ENCODE measurements at places on chromosomes 5 and 9.

- ATAC-seq: peak; percentile 87
Measured at GRCh38 chr9:114551750-114552685, 35.6 kb upstream of the ATP6V1G1 start.

- ATAC-seq: no peak
Measured at GRCh38 chr5:34038390-34038789, 4.6 kb downstream of the C1QTNF3 start.

GRCh38 chr9:95848764-95849163 is 26.7 kb upstream of the ERCC6L2 start:
- ATAC-seq: no peak

- no peak for ATAC-seq
Measured at GRCh38 chr9:96047741-96048103, 172.2 kb downstream of the ERCC6L2 start.

DNA sequence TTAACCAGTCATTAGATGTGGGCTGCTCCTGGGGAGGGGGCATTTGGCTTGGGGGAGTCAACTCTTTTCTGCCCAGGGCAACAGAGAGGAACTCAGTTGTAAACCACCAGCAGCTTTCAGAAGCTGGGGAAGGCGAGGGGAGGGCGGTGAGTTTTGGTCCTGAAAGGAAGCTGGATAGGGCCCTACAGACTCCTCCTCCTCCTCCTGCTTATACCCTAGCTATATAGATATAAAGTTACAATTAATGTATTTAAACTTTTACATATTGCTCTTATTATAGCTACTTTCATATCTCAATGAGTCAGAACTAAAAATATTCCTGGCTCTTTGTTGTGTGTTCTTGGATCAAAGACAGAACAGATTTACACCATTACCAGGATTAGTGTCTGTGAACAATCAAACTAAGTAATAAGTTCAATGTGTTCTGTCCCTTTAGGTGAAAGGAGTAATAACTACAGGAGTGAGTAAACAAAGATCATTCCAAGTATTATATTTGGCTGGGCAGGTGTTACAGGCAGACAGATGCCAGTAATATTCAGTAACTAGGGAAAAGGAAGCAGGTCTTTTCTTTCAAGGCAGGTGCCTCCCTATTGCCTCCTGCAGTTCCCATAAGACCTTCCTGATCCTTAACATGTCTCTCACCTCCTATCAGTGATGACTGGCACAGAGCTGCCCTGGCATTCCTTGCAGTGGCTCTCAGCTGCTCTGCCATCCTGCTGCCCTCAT is 20.5 kb upstream of the VPS13A start:
- no peak for ATAC-seq

DNA sequence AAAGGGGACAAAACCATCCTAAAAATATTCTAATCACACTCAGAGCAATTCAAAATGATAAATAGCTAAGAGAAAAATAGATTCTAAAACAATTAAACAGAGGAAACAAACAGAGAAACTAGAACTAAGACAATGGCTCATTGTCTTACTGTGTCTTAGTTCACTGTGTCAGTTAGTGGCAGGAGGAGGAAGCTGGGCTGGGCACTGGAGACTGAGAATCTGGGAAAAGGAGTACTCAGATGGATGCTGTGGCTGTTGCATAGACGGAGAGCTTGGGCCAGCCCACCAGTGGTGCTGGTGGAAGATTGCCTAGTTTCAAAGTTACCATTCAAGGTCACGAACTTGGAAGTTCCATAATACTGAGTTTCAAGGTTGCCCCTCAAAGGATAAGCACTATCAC is 94.7 kb upstream of the IFNK start:
- no peak for ATAC-seq

GRCh38 chr5:138632900-138633489 is 57.8 kb upstream of the HSPA9 start:
- peak; percentile 61 for ATAC-seq

- peak; percentile 56 for ATAC-seq
Measured at GRCh38 chr9:96567203-96567700, 52.4 kb downstream of the CDC14B start.

DNA sequence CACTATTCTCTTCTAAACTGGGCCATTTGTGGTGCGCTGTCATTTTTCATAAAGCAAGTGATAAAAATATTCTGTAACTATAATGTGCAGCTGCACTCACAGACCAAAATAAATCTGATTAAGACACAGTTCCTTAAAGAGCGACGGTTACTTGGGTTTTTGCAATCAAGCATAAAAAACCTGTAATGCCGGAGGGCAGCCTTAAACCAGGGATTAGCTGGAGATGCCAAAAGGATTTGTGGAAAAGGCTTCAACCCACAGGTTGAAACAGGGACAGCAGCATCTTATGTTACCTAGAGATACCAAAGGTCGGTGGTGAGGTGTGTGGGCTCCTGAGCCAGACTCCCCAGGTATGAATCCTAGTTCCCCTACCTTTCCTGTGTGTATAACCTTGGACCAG is 49.3 kb downstream of the CTNND2 start:
- ATAC-seq: no peak

GRCh38 chr5:141832131-141832530 is 46.1 kb downstream of the PCDH1 start:
- no peak for ATAC-seq

- no peak for ATAC-seq
Measured at GRCh38 chr5:160742446-160742845, 109.6 kb downstream of the ATP10B start.

DNA sequence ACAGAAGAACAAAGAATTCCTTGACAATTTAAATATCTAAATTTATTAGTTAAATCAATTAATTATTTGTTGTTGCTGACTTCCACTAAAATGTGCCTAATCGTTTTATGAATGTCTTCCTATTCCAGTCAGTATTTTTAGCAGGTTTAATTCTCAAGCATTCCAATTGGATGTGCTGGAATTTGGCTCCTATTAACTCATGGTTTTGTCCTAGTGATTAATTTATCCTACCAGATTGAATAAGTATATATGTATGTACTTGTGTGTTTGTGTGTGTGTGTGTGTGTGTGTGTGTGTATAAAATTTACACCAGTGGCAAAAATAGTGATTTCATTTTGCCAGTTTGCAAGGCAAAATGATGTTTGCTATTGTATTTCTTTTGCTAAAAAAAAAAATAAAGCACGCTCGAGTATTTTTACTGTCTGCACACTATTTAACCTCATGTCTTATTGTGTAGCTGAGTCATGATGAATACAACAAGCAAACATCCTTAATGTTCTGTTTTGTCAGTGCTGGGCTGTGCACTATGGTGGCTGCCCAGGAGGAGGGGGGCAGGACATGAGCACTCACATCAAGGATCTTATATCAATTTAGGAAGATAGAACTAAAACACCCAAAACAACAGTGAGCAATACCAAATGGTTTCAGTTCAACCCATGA is 375.5 kb downstream of the PDE4D start:
- no peak for ATAC-seq

DNA sequence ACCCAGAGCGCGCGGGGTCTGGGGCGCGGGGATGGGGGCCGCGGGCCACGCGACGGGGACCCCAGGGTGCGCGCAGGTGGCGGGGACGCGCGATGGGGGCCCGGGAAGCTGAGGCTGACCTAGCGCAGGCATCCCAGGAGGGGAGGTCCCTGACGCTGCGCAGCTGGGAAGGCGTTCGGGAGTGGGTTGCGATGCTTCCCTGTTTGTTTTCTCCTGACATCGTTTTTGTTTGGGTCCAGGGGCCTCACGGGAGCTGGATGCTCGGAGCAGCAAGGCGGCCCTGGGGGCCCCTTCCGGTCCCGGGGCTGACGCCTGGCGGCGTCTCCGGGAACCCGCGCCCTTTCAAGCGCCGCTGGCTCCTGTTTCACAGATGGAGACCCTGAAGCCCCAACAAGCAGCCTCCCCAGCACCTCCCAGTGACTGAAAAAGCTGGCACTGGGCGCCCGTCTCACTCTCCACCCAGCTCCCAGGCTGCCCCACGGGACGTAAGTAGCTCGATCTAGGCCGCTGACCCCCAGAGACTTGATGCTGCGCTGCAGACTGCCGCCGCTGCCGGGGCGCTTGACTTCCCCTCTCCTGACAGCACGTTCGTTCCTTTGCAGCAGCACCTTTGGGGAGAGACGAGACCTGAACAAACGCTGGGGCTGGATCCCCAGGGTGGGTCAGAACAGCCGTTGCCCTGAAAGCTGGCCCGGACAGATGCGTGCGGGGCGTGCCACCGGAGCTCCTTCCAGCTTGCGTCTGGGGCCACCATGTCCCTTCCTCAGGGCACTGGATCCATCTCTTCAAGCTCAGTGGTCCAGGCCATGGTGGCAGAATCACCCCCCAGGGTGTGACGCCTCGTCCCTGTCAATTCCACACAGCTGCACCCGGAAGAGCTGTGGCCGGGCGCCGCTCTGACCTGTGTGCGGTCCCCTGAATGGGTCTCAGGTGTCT is 593 bp downstream of the BRD3OS start:
- ATAC-seq: peak; percentile 6

DNA sequence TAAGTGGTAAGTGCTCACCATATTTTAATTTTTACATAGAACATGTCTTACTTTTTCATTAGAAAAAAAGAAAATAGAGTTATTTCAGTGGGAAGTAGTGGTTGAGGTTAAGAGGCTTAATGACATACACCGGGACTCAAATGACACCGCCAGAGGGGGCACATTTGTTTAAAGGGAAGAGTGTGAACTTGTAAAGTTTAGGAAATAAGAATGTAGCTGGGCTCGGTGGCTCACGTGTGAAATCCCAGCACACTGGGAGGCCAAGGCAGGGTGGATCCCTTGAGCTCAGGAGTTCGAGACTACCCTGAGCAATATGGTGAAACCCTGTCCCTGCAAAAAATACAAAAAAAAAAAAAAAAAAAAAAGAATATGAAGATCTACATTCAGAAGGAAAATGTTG is 43.4 kb upstream of the TNFAIP8 start:
- no peak for ATAC-seq

Measured in gastroesophageal sphincter (tissue), 4 donors.